ENCODE measurements at places on chromosomes 16 and 17. TPM values are rescaled to one million over a fixed set of nuclear protein-coding genes. Genes with fewer than 3 reads are reported as not detected.

GRCh38 chr16:50593410-50594150, 45.4 kb downstream of the NKD1 start:
- no peak for DNase-seq

SBK1 gene
- polyA plus RNA-seq, result 0.08 TPM

MYADML2 gene
- polyA plus RNA-seq, result not detected

DNA sequence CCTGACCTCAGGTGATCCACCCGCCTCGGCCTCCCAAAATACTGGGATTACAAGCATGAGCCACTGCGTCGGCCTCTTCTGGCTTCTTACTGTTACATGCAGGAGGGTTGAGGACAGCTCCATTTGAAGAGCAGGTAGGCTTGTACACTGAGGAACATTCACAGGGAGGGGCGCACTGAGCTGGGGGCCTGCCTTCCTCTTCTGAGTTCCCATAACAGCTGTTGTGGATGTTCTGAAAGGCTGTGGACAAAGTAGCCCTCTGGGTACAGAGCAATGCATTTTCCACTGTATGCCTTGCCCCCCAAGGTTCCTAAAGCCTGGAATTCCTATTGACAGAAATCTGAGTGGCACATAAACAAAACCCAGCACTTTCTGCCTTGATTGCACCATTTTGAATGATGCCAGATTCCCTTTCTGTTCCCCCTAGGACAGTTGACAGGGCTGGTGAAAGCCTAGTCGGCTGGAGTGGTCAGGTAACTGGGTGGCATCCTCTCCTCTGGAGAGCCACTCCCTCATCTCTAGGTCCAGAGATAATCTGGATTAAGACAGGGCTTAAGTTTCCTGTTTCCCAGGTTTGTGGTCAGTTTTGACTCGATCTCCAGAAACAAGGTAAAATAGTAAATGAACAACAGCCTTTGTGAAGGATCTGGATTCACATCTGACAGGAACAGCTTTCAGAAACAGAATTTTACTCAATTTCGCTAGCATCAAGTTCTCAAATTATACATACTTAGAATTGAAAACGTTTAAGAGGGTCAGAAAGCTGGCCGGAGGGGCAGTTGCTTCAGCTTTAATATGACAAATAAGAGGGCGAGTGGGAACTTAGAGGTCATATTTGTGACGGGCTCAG, 1.3 kb upstream of the CDK5R1 start:
- DNase-seq, result no peak

C16orf92 gene
- not detected for polyA plus RNA-seq

SOX15 gene
- polyA plus RNA-seq, result 49.4 TPM

- DNase-seq, result peak; percentile 2
Measured at GRCh38 chr16:81036751-81037350, 1.2 kb downstream of the ATMIN start.

- no peak for DNase-seq
Measured at GRCh38 chr16:62077998-62078397, 41.8 kb upstream of the CDH8 start.

MT1A gene
- polyA plus RNA-seq, result 0.65 TPM

DNA sequence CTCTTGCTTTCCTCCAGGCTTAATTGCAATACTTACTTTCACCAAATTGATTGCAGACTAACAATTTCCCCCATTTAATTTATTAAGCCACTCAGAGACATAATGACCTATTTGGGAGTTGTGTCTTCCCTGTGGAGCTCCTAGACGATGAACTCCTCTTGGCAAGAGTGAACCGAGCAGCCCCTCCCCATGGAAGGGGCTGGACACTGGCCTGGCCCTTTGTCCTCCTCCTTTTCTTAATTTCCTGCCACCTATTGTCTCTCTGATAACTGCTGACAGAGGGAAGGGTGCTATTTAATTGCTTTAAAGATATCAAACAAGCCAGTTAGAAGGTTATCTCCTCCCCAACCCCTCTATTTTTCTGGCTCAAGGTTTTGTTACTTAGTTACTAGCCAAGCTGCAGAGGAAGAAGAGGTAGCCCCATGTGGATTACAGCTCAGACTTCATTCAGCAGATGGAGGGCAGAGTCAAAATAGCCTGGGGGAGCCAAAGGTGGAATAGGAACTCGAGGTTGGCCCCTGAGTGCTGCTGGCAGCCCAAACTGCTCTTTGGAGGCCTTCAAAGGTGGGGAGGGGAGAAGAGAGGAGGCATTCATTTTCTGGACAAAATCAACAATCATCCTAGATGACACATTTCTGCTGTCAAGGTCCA, 3.7 kb upstream of the SSTR2 start:
- DNase-seq, result no peak

DNA sequence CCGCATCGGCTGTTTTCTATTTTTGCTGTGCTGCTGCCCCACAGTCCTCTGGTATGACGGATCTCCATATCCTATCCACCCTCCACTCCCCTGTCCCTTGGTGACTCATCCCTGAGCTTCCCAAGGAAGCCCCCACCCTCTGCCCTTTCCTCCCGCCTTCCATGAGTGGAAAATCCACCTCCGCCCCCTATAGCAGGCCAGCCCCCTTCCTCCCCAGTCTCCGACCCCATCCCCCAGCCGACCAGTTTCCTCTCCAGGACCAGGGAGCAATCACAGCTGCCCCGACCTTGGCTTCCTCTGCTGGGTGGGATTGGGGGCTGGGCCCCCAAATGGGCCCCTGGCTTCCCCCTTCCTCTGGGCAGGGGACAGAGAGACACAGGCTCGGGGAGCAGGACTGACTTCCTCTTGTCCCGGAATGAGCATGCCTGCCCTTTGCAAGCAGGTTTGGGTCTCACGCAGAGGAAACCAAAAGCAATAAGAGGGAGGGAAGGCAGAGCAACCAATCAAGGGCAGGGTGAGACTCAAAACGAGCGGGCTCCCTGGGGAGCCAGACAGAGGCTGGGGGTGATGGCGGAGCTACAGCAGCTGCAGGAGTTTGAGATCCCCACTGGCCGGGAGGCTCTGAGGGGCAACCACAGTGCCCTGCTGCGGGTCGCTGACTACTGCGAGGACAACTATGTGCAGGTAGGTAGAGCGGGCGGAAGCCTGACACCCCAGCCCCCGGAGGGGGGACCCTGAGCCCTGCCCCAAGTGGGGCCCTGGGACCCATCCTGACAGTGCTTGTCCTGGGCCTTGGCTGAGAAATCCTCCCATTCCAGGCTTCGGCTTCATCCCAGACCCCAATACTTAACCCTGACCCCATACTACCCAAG, at the start of the genes ABI3 and GNGT2:
TSS of gene ABI3 (plus strand) at position 550 of the 872 bp plus-strand sequence. CDS start at position 568, 18 bp downstream.
TSS of gene GNGT2 (minus strand) at position 417 of the 872 bp plus-strand sequence. CDS start 3,152 bp downstream, outside the sequence.
- DNase-seq, result no peak

MPO gene
- not detected for polyA plus RNA-seq

DNA sequence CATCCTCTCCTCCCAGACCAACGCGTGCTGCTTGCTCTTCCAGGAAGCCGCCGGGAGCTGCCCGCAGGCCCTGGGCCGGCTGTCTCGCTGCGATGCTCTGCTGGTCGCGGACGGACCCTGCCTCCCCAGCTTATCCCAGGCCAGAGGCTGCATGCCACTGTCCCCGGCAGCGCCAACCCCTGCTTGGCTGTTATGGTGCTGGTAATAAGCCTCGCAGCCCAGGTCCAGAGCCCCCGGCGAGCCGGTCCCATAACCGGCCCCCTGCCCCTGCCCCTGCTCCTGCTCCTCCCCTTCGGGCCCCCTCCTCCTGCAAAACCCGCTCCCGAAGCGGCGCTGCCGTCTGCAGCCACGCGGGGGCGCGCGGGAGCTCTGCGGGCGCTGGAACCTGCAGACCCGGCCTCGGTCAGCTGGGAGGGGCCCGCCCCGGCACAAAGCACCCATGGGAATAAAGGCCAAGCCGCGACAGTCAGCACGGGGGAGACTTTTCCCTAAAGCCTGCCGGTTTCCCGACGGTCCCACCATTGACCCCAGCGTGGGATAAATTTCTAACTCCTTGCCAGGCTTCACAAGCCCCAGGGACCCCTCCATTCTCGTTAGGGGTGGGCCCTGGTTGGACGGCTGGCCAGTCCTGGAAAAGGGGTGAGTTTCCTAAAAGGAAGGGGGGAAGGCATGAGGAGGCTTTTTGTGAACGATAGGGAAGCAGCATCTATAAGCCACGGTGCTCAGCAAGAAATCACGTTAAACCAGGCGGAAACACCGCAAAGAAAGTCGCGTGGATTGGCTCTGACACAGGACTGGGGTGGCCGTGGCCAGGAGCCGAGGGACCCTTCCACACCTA, 11.2 kb downstream of the ENPP7 start:
- DNase-seq, result no peak

NKD1 gene
- 0.19 TPM for polyA plus RNA-seq

GDPD3 gene
- 0.83 TPM for polyA plus RNA-seq

- DNase-seq, result no peak
Measured at GRCh38 chr17:64426596-64426995, 22.3 kb upstream of the MILR1 start.

CYGB gene
- 18.8 TPM for polyA plus RNA-seq

TNS4 gene
- polyA plus RNA-seq, result 120 TPM

DNA sequence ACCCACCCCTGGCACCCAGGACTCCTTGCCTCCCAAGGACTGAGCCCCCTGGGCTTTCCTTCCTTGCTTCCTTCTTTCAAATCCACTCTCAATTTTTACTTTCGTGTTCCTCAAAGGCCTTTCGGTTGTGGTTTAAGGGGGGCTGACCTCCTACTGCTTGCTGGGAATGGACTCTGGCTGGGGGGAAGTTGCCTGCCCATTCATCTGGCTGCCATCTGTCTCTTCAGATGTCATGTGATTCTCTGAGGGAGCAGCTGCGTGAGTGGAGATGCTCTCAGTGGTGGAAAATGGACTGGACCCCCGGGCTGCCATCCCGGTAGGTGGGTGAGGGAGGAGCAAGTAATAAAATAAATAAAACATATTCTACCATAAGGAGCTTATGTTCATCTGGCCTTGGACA, 93.8 kb upstream of the RPRML start:
- no peak for DNase-seq

DNA sequence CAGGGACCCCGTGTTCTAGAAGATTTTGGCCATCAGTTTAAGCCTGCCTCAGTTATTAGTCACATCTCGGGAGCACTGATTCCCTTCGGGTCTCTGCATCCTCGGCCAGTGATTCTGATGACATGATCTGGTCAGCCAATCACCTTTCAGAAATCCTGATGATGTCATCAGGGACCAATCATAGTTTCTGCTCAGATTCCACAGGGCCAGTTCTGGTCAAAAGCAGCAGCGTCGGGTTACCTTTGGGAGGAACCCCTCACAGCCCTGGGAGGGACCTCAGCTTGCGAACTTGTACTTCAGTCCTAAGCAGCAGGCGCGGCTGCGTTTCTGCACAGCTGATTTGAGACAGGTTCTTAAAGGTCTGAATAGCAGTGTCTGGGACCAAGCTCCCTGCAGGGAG, 13.9 kb downstream of the KDM8 start:
- no peak for DNase-seq

- DNase-seq, result no peak
Measured at GRCh38 chr17:60066576-60066975, 12.1 kb downstream of the HEATR6 start.

C17orf100 gene
- 0.77 TPM for polyA plus RNA-seq

DNA sequence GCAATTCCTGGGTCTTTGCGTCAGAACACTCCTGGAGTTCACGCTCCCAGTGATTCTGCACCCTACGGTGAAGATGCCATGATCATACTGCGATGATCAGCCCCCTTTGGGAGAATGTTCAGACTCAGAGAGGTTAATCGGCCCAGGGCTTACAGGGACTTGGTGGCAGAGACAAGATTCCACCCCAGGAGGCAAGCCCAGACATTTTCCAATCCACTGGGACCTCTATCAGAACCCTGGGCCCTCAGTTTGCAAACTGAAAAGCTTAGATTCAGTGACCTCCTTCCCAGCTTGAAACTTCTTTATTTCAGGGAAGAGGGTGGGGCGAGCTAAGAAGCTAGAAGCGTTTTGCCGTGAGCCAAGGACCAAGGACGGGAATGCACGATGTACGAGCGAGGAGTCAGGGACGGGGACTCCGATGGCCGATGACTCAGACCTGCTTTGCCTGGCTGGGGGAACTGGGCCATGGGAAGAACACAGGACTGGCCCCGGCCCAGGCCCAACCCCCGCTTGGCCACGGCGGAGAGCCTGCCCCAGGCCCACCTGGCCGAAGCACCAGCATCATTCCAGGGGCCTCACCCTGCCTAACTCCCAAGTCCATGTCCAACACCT, 34.7 kb downstream of the SOCS3 start:
- DNase-seq, result no peak

DNA sequence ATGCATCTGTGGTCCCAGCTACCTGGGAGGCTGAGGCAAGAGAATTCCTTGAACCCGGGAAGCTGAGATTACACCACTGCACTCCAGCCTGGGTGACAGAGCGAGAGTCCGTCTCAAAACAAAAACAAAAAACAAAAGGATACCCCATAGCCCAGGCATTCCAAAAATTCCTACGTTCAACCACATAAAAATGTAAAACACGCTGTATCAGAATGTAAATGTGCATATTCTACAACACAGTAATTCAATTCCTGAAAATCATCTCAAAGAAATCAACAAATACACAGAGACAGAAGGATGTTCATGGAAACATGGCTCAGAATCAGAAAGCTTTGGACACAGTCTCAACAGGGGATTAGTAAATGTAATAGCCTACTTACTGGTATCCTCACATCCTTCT, 33.0 kb downstream of the COG7 start:
- DNase-seq, result no peak

- no peak for DNase-seq
Measured at GRCh38 chr16:87464691-87465300, 28.0 kb downstream of the ZCCHC14 start.

FNDC8 gene
- polyA plus RNA-seq, result not detected

CD300C gene
- polyA plus RNA-seq, result not detected

DNA sequence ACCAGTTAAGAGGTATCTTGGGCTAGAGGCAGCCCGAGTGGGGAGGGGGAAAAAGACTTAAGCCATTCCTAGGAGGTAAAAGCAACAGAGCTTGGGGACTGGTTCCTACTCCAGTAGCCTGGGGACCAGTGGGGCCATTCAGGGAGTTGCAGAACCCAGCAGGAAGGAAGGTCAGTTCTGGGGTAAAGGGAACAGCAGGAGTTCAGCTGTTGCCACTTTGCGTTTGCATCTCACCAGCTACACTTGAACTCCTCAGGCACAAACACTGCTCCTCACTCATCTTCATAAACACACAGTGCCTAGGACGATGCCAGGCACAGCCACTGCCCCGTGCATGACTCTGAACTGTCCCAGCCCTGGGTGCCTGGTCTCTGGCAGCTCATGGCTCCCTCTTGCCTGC, 4.0 kb downstream of the HAP1 start:
- DNase-seq, result no peak

DNA sequence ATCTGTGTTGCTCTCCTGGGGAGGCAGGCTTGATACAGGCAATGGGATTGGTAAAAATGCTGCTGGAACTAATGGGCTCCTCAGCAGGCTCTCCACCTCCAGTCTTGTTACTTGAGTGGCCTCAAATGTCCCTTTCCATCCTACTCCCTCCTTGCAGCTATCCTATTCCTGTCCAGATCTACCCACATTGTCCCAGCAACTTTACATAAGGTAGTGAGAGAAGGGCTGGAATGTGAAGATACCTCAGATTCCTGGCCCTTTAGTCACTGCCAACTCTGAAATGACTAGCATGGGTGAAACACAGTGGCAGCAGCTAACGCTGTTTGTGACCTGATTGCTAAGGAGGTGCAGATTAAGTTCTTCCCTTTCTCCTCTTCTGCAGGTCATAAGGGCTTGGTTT, 210.1 kb upstream of the HS3ST4 start:
- peak; percentile 6 for DNase-seq

UTP18 gene
- 20.6 TPM for polyA plus RNA-seq

Data from mammary epithelial cell (primary cell).